ENCODE measurements at places on chromosomes 2 and 18.

DNA sequence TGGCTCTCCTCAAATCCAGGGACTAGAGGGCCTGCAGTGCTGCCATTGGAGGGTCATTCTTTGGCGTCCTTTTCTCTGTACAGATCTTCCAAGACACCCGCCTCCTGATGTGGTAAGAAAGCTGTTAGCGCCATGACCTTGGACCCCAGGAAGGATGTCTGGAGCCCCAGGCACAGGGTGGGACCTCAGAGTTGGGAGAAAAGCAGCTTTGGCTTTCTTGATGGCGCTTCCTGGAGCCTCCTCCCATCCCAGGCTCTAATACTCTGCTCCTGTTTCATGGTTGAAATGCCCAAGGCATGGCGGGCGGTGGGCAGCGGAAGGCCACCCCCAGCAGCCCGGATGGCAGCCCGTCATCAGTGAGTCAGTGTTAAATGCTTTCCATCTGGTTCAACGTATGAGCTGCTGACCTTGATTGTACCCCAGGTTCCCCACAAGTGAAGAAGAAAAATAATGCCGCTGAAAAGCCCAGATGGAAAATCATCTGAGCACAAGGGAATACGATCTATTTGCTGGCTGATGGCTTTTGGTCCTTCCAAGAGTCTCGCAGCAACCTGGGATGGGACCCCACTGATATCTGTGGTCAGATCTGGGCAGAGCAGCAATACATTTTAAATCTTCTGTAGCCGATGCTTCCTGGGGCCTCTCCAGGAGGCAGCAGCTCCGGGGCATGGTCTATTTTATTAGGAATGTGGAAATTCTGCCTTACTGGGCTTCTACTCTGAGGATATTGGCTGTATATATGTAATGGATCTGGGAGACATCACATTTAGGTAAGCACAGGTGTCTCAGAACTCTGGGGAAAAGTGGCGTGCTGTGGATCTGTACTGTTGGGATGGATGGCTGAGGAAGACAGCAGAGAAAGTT, 15.1 kb downstream of the ACKR3 start:
- DNase-seq, result no peak

DNA sequence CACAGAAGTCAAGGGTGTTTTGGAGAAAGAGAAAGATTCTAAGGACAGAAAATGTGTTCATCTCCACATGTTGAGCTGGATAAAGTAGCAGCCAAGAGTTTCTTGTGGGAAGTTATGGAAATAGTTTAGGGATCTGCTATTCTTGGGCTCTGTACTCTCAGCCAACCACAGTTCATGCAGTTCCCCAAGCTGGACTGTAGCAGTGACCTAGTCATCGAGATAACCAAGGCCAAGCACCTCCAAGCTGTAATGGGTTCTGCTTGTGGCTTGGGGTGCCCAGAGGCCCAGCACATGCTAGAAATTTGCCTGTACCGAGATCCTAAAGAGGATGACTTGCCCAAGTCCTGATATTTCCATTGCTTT, 91.9 kb upstream of the RASGRP3 start:
- DNase-seq, result no peak

GRCh38 chr18:67896451-67896850, 379.9 kb upstream of the DSEL start:
- DNase-seq, result no peak

DNA sequence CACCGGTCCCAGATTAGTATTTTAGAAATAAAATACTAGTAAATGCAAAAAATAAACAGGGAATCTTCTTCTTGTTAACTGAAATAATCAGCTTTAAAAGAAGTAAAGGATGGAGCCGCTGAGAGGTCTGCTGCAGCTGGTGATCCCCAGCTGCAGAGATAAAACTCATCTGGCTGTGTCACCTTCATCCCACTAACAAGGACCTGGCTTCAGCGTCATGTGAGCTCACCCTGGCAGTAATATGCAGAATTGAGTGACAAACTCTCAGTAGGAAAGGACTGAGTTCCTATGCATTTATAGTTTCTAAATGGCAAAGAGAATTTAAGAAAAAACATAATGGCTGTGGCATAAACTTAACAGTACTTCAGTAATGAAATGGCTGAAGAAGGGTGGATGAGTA, 27.3 kb downstream of the VPS4B start:
- DNase-seq, result no peak

- DNase-seq, result no peak
Observed at GRCh38 chr2:61167579-61167978, 5.6 kb downstream of the C2orf74 start.

- DNase-seq, result no peak
Observed at GRCh38 chr2:3533836-3534235, 14.5 kb upstream of the ADI1 start.

- DNase-seq, result no peak
Observed at GRCh38 chr2:5370158-5370557, 322.0 kb upstream of the SOX11 start.

DNA sequence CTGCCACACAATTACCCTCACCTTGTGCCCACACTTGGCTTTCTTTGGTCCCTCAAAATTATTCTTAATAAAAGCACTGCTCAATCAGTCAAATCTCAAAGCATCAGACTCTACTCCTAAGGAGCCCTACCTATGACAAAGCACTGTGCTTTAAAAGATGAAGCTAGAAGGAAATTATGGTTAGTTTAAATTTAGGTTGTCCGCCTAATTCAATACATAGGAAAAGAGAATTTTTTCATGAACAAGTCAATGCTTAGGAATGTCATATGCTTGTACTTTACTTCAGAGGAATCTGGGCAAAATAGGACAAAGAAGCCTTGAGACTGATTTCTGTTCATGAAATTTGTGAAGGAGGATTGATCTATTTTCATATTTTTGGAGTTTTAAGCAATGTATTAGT, 726.4 kb upstream of the CDH2 start:
- no peak for DNase-seq

DNA sequence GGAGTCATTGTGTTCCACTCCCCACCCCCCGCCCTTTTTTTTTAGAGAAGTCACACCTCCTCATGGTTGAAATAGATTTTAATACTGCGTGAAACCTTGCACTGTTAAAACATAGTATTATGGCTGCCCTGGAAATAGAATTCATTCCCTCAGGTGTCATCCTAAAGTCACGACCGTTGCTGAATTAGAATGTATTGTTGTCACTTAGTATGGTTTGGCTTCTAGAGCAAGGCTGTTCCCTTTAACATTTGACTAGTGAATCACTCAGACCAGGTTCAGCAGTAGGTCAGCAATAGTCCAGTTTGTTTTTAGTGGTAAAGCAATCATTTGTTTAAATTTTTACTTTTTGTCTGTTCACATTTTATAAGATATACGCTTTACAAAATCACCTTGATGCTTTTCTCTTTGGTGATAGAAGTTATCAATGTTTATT, 1.2 kb downstream of the BABAM2 start:
- DNase-seq, result no peak

DNA sequence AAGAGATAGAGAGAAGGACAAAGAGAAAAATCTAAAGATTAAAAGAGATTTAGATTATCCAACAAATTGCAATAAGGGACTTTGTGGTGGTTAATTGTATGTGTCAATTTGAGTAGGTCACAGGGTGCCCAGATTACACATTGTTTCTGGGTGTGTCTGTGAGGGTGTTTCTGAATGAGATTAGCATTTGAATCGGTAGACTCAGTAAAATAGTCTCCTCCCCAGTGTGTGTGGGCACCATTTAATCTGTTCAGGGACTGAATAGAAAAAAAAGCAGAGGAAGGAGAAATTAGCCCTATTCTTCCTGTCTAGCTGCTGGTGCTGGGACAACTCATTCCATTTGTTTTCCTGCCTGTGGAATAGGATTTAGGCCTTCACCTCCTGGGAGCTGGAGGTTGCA, 339.8 kb upstream of the EPHA4 start:
- no peak for DNase-seq

GRCh38 chr2:159297042-159297707, 10.7 kb upstream of the WDSUB1 start:
- DNase-seq, result no peak

GRCh38 chr2:48434101-48434500, 95.9 kb upstream of the STON1 start:
- no peak for DNase-seq

DNA sequence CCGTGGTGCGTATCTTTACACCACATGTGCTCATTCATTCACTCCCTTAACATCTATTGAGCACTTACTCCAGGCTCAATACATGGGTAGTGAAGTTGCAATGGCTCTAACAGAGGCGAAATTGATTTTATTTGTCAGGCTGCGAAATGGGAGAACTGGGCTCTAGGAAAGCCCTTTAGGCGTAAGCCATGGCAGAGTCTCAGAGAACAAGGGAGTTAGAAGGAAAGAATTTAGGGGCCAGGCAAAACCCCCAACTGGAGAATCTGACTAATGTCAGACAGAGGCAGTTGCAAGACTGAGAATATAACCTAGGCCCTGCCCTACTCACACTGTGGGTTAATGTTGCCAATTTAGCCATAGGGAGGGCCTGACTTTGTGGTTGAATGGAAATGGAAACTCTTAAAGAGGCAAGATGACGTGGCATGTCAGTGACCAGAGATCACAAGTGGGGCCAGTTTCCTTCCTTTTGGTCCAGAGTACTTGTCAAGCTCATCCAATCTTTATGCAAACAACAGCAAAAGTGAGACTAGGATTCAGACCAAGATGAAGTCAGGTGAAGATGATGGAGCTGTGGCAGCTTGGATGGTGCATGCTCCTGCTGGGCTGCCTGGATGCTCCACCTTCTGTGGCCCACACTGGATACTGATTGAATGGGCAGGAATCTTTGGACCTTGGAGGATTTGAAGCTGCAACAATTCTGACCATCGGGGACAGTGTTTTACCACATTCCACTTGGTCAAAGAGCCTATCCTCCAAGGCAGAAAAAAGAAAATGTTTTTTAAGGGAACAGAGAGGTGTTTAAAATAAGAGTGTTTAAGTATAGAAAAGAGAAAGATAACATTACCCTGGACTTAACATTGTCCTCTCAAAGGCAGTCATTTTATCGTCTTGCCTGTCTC, 92.2 kb downstream of the CAPN13 start:
- DNase-seq, result no peak

DNA sequence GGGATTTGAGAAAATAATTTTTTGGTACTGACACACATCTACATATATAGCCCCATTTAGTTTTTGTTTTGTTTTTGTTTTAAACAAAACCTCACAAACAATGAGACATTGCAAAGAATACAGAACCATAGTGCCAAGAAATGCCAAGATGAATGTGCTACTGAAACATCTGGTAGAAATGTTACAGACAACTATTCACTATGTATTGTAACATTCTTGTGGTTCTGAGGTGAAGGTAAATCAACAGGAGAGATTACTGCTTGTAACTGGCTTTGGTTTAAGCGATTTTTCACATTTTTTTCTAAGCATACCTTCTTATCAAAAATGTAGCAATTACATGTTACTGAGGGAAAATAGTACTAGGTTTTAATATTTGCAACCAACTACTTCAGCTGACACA, 281.3 kb downstream of the ZNF804A start:
- no peak for DNase-seq

- DNase-seq, result no peak
Observed at GRCh38 chr18:48418539-48419276, 9.5 kb upstream of the ZBTB7C start.

DNA sequence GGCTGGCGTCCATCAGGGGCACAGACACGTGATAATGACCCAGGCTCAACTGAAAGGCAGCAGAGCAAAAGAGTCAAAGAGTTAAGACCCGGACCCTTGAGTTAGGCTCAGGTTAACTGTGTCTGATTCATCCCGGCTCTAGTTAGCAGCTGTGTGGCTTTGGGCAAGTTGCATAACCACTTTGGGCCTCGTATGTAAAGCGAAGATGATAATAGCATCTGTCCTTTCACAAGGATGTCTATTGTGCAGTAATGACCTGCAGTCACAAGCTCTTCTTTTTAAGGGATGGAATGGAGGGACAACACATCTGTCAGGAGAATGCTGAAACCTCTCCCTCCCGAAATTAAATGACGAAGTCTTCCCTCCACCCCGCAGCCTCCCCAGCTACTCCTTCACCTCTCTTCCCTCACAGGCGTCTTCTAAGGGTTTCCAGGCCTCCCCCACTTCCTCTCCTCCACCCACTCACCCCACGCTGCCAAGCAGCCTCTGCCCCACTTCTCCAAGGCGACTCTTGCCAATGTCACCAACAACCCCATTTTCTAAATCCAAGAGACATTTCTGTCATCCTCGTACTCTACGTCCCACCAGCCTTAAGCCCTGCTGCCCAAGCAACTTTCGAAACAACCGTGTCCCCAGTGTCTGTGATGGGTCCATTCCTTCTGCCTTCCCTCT, 135.1 kb upstream of the ID2 start:
- no peak for DNase-seq
